ENCODE measurements at places on chromosomes 5 and 9. TPM values are rescaled to one million over a fixed set of nuclear protein-coding genes. Genes with fewer than 3 reads are reported as not detected.

NDOR1 gene
- 26.9 TPM for total RNA-seq

TLX3 gene
- 0.87 TPM for total RNA-seq

DNA sequence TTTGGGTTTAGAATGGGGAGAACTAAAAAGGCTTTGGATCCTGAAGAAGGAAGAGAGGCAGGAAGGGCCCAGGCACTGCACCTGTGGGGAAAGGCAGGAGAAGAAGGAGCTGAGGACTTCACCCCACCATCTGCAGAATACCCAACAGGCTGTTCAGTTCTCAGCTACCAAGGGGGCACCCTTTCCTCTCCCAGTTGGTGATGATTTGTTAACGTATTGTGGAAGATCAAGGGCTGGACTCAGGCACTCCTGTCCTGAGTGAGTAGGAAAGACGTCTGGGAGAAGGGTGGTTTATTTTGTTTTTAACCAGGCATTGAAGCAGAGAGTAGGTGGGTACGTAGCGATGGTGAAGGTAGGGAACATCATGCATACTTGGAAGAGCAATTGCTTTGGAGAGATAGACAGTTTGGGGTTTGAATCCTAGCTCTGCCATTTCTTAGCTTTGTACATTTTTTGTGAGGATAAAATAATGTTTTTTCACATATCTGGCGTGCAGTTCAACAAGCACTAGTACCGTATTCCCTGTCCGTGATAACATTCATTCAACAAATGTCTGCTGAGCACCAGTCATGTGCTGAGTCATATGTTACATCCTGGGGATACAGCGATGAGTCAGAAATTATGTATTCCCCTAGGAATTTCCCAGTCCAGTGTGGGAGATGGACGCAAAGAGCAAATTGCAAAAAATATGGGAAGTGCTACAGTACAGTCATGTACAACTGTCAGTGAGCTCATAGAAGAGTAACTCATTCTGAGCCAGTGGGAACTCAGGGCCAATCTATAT lies 2.1 kb downstream of the MSANTD3 start:
- peak; percentile 98 for DNase-seq

GRCh38 chr9:111904026-111904425 lies 7.4 kb downstream of the UGCG start:
- no peak for DNase-seq

- DNase-seq = peak; percentile 12
Measured at GRCh38 chr9:129709438-129710168, 43.2 kb downstream of the PTGES start.

GRCh38 chr9:75389101-75389500 lies 300.8 kb downstream of the OSTF1 start:
- DNase-seq = no peak

DNA sequence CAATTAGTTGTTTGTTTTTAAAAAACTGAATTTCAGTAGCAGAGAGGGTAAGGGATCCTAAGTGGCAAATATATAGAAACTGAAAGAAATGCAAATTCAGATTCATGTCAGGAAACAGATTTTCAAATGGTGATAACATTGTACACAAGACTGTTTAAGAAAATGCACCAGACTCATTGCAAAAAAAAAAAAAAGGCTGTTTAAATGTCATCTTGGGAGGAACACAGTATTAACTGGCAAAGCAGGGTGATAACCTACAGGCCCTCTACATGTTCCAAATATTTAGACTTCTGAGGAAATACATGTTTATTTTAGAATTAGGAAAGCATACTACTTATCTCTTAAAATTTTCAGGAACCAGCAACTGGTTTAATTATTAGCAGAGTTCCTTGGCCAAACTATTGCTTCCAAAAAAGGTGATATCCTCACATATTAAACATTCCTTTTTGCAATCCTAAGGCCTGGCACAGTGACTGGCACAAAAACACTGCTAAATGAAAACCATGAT lies 114.5 kb downstream of the TSSK1B start:
- DNase-seq = no peak

- no peak for DNase-seq
Measured at GRCh38 chr9:123548741-123549545, 192.9 kb downstream of the CRB2 start.

All from epithelial cell of proximal tubule (primary cell).